Sciatic nerve (tissue), 2 donors: ENCODE measurements at places on chromosomes 7 and 10. TPM values are rescaled to one million over a fixed set of nuclear protein-coding genes. Genes with fewer than 3 reads are reported as not detected.

DNA sequence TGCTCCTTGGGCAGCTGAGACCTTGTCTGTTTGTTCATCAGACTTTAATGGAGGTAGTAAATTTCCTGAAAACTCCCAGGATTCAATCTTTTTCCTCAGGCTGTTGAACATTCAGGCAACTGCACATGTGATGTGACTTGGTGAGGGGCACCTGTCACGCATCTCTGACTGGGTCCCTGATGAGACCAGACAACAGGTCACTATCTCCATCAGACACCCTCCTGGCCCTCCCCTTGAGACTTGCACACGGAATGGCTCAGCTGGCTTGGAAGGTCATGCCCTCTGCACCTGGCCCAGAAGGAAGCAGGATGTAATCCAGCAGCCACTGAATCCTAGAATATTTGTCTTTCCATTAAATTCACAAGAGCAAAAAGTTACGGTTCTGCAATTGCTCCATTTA is 15.9 kb downstream of the AQP1 start:
- peak; percentile 52 for DNase-seq

GRCh38 chr7:73799282-73800141 is 29.4 kb upstream of the CLDN3 start:
- peak; percentile 0 for DNase-seq

- no peak for DNase-seq
These were observed 42.8 kb downstream of the CPXM2 start for GRCh38 chr10:123848564-123849457.

DNA sequence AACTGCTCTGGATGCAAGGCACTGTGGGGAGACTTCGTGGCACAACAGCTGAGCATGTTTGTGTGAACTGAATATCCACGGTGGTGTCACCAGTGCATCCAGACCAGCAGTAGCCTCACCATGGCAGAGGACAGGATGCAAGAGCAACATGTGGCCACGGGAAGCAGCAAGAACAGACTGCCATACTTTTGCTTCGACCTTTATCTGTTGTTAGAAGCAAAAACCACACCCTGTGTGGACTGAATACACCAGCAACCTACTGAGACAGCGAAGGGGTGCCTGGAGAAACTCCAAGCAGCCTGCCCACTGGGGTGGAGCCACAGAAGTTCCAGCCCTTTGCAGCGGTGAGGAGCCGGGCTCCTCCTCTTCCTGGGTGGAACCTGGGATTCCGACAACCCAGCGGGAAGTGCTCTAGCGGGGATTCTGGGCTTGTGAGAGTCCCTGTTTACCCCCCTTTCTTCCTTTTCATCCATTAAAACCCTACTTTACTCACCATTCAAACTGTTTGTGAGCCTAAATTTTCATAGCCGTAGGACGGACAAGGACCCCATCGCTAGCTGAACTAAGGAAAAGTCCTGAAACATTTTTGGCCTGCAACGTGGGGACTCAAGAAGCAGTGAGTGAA is 584.9 kb downstream of the GRM8 start:
- DNase-seq: no peak

- DNase-seq: no peak
These were observed 48.6 kb downstream of the CLEC2L start for GRCh38 chr7:139572071-139572470.

DNA sequence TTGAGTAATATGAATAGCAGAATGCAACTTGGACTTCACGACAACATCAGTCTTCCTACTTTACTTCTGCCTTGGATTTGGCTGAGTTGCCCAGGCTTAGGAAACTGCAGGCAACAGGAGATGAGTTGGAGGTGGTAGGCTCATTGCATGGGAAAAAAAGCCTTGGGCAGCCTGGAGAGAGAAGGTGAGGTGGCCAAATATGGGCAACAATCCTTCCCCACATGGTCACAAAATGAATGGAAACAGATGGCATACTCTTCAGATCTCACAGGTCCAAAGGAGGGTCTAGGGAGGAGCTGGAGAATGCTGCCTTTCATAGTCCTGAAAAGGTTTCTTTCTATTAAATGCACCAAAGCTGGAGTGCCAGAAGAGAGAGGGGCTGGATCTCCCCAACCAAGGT is 128.6 kb upstream of the AOAH start:
- DNase-seq: no peak

GRCh38 chr10:97319671-97320479 is 804 bp downstream of the FRAT1 start:
- DNase-seq: peak; percentile 70

DNA sequence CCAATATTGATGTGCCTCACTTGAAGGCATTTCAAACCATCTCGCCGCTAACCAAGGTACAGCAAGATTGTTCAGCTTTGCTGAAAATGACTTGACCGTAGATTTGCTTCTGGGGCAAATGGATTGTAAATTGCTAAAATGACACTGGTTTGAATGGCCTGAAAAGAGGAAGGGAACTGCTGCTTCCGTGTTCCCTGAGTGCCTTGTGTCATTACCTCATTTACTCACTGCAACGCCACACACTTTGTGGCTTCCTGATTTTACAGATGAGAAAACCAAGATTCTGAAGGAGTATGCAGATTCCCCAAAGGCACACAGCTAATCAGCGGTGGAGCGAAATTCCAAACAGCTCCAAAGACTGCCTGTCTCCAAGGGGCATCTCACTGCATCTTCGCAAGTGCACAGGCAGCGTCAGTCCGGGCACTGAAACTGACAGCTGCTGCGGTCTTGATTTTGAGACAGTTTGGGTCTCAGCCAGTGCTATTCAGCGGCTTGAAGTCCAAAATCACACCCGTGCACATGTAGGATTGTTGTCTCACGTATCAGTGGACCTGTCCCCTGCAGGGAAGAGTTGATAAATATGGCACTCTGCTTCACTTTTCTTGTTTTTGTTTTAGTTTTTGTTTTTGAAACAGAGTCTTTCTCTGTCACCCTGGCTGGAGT is 290.9 kb downstream of the DPP6 start:
- DNase-seq: no peak

GHITM gene
- 77.8 TPM for total RNA-seq

FAM24A gene
- total RNA-seq: not detected

PRKAR2B gene
- total RNA-seq: 17.8 TPM

ANLN gene
- 2.4 TPM for total RNA-seq

CSTF2T gene
- total RNA-seq: 21.5 TPM

PLAC9 gene
- total RNA-seq: 103 TPM

EPO gene
- not detected for total RNA-seq

CYP3A7 gene
- total RNA-seq: not detected

PAX4 gene
- total RNA-seq: not detected
